A549 treated with dexamethasone at 1 μM for 4 hours (cell line): ENCODE measurements at places on chromosomes 5 and 9. TPM values are rescaled to one million over a fixed set of nuclear protein-coding genes. Genes with fewer than 3 reads are reported as not detected.

The PCDHGA6 gene
- 0.12 to 0.32 TPM (median 0.29 TPM) in 5 replicates for total RNA-seq

The SMIM33 gene
- not detected in 5 replicates for total RNA-seq

The IL3 gene
- not detected in 5 replicates for total RNA-seq

The SLC6A18 gene
- total RNA-seq: not detected in 5 replicates

The GDA gene
- total RNA-seq: 0.69 to 1.4 TPM (median 1.0 TPM) in 5 replicates
